ENCODE measurements at places on chromosomes 2 and 18.
A peak's percentile ranks its signal among the peaks of the same experiment; 100 is the strongest.

DNA sequence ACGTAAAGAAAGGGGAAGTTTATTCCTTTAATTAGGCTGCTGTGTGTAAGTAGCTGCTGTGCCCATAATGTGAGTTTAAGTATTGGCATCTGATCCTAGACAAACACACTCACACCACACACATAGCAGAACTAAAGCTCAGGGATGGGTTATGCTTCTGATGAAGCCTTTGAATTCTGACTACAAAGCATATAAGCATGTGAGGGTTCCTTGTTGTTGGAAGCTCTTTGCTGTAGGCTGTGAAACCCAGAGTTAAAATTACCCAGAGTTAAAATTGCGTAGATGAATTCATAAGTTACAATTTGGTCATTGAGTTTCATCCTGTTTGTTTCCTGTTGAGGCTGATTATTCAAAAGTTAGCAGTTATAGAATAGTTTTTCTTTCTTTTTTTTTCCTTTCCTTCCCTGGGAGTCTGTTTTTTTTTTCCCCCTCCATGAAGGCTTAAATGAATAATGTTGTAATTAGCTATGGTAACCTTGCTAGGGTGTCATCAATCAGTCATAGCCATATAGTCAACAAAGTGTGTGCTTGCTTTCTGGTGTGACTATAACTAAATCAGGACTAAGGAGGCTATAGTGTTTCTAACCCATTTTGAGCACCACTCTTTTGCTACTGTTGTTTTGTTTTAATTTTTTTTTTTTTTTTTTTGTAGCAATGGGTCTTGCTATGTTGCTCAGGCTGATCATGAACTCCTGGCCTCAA is 426.1 kb downstream of the PARD3B start:
- no peak for DNase-seq

GRCh38 chr2:205660521-205661124 is 21.7 kb upstream of the NRP2 start:
- no peak for DNase-seq

GRCh38 chr2:121019071-121019470 is 265.9 kb downstream of the TFCP2L1 start:
- no peak for DNase-seq

- DNase-seq, result peak; percentile 2
These were observed 638 bp downstream of the ST3GAL5 start for GRCh38 chr2:85888020-85888683.

DNA sequence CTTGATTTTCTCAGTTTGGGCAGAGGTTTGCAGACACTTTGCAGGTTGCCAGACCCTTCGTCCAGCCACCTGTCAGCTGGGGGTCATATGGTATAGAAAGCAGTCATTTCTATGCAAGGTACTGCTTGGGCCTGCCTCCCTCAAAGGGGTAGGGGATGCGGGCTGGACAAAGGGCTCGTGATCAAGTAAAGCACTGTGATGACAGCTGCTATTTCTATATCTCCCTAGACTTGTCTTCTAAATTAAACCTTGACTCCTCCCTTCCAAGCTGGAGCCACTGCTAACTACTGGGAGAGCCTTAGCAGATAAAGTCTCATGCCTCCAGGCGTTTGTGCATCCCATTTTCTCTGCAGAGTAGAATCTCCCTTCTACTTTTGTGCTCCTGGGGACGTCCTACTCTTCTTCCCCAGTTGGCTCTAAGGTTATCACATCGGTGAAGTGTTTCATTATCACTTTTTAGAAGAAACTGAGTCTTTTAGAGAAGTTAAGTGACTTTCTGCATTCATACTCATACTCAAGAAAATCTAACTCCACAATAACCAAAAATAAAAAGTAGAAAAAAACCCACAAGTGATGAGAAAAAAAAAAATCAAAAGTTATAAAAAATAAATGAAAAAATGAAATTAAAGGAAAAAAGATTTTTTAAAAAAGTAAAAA is 710 bp upstream of the XRCC5 start:
- no peak for DNase-seq

- no peak for DNase-seq
These were observed 426.1 kb upstream of the UBE2E3 start for GRCh38 chr2:180554330-180554729.

DNA sequence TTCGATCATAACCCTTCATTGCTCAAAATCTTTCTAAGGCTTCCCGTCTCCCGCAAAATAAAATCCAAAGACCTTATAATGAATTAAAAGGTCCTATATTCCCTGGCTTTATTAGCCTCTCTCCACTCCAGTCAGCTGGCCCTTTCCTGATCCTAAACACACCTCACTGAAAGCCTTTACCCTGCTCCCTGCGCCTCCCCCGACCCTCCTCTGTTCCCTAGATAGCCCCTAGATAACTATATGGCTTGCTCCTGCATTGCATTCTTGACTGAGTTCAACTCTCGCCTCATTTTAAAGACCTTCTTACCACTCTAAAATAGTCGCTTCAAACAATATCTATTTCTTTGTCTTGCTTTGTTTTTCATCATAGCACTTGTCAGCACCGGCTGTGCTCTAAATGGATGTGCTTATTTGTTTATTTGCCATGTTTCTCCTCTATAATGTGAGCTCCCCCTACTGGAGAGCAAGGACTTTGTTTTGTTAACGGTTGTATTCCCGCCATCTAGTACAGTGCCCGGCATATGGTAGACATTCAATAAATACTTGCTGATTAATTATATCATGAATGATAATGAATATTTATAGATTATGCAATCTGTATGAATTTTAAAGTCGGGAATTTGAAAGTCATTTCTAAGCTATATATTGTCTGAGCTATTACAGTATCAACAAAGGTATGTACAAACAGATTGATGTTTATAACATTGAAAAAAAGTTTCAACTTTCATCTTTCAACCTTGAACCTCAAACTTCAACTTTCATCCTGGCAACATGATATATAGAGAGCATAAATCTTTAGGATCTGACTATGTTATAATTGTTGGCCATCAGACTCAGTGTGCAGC is 32.4 kb upstream of the VIT start:
- DNase-seq, result no peak

DNA sequence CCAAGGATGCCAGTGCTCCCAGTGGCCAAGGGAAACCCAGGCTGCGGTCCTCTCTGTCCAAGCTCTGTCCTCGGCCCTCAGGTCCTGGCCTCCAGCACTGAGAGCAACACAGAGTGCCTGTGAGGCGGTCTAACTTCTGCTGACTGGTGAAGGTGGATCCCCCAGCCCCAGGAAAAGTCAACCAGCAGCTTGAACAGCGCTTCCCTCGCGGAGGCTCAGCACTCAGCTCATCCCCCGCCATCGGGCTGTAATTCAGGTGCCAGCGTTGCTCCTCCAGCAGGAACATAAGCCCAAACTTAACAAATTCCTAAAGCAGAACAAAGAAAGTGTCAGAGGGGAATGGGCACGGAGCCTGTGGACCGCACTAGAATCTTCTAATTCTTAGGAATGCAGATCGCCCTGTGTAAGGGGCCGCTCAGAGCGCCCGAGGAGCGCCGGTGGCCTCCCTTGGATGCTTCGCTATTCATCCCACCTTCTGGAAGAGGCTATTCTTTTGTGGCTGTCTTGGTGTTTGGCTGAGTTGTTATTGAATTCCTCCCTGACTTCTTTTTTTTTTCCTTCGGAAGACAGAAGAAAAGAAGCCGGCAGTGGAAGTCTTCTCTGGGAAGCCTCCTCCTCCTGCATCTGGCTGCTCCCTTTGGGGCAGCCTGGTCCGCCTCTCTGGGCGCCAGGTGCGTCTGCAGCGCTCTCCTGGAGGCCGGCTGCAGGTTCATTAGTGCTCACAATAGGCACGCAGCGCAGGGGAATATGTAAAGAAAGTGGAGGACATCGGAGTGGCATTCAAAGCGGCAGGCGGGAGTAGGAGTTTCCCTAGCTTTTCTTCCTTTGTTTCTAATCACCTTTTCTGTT is 905.6 kb downstream of the TSN start:
- DNase-seq, result no peak

GRCh38 chr2:241546771-241547498 is 11.6 kb upstream of the BOK start:
- DNase-seq, result no peak

GRCh38 chr2:173708806-173709205 is 256.4 kb downstream of the SP3 start:
- DNase-seq, result no peak

GRCh38 chr2:106269591-106270291 is 75.6 kb upstream of the UXS1 start:
- no peak for DNase-seq

DNA sequence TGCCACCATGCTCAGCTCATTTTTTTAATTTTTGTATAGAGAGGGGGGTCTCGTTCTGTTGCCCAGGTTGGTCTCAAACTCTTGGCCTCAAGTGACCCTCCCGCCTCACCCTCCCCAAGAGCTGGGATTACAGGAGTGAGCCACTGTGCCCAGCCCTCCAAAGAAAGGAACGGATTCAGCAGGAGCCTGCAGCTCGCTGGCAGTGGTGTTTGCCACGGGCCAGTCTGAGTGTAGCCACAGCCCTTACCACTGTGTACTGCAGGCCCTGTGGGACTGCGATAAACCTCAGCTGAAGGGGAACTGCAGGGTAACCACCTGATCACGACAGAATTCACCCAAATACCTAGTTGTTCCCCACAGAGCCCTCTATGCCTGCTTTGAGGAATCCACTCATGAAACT is 6.8 kb downstream of the COPS9 start:
- no peak for DNase-seq

DNA sequence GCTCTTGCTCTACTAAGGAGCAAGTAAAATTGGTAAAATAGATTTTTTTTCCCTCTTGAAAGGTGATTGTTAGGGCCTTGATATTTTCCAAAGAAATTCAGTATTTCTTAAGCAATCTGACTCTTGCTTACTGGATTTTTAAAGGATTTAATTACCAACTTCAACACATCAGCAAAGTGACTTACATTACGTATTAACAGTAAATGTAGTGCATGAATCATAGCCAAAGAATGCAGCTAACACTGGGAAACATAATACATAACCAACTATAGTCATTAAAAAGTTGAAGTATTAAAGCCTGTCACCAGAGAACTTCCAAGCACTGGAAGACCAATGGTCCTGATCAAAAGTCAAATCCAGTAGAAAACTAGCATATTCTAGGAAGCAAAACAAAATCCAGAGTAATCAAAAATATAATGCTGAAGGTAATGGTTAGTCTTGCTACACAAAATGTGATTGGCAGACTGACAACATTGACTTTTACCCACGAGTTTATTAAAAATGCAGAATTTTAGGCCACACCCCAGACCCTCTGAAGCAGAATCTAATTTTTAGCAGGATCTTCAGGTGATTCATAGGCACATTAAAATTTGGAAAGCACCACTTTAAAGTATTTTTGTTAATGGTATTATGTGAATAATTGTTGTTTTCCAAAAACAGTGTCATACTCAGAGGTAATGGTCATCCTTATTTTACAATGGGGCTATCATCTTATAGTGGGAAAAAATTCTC is 31.8 kb upstream of the CAVIN2 start:
- DNase-seq, result no peak

DNA sequence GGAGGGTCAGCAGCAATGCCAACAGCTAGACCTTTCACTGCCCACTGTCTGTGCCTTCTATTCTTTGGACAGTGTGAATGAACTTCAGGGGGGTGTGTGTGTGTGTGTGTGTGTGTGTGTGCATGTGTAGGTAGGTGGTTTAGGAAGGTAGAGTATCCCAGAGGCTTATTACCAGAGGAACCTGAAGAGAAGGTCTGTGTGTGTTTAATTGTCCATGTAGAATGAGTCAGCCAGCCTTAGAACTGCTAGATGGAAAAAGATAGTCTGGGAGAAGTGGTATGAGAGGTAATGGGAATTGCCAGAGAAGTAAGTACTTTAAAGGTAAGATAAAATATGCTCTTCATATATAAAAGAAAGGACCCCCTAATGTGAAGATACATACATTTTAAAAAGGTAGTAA is 522.2 kb downstream of the PIK3C3 start:
- DNase-seq, result no peak

GRCh38 chr2:225022188-225022587 is 20.1 kb downstream of the DOCK10 start:
- no peak for DNase-seq
